MG63 (cell line): ENCODE measurements at places on chromosomes 13 and 19.

- peak; percentile 65 for DNase-seq
Measured at GRCh38 chr19:3359015-3359918, 7.1 kb upstream of the NFIC start.

GRCh38 chr19:18484992-18485391, 36.9 kb downstream of the ELL start:
- no peak for DNase-seq

- no peak for DNase-seq
Measured at GRCh38 chr19:40907968-40908735, 26.1 kb upstream of the CYP2A7 start.

DNA sequence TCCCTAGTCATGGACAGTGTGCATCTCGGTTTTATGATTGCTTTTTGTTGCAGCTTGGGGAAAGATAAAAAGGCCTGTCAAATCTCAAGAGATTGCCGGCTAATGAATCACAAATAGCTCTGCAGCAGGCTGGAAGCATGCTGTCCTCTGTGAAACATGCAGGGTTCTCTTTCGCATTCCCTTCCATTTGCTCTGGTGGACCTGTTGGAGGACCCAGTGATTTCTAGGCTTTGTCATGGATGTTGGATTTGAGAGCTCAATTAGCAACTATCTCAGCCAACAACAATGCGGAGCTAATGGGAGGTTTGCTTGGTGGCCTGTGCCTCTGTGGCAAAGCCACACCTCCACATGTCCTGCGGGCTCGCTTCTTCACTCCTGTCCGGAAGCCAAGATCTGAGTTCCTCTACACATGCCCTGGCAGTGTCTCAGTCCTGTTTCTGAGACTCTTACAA, 418.1 kb upstream of the ARGLU1 start:
- no peak for DNase-seq
